ENCODE measurements at places on chromosomes 2 and 18. TPM values are rescaled to one million over a fixed set of nuclear protein-coding genes. Genes with fewer than 3 reads are reported as not detected.

Gene ATF2
- total RNA-seq: 35.8 TPM

Gene EFHD1
- total RNA-seq: not detected

Gene ZNF521
- total RNA-seq: 25.0 TPM

Gene COL4A4
- 0.14 TPM for total RNA-seq

Gene SLC23A3
- 2.4 TPM for total RNA-seq

Gene CMPK2
- 0.43 TPM for total RNA-seq

Gene LINC00305
- not detected for total RNA-seq

Gene APOB
- under 0.01 TPM for total RNA-seq

Gene ST6GAL2
- total RNA-seq: under 0.01 TPM

Gene IMP4
- total RNA-seq: 97.4 TPM
